ENCODE measurements at places on chromosomes 2 and 18. TPM values are rescaled to one million over a fixed set of nuclear protein-coding genes. Genes with fewer than 3 reads are reported as not detected.
A peak's percentile ranks its signal among the peaks of the same experiment; 100 is the strongest.

POTEI gene
- not detected for total RNA-seq

LRP1B gene
- total RNA-seq = 7.3 TPM

YES1 gene
- 21.0 TPM for total RNA-seq

ALKAL2 gene
- 33.1 TPM for total RNA-seq

ARL6IP6 gene
- total RNA-seq = 25.9 TPM

NCKAP5 gene
- total RNA-seq = 6.6 TPM

SOX11 gene
- not detected for total RNA-seq

LYPD6B gene
- 0.27 TPM for total RNA-seq

POMC gene
- 26.9 TPM for total RNA-seq

SPHKAP gene
- not detected for total RNA-seq

KCNG2 gene
- total RNA-seq = 0.59 TPM

PSTPIP2 gene
- total RNA-seq = 1.8 TPM

TMEM200C gene
- total RNA-seq = 1.6 TPM

ANKRD29 gene
- total RNA-seq = 10.8 TPM

RAB11FIP5 gene
- 34.8 TPM for total RNA-seq

- peak; percentile 42 for DNase-seq
Measured at GRCh38 chr2:12176623-12177454, 430.4 kb downstream of the LPIN1 start.

GRCh38 chr2:123826729-123827271, 198.3 kb upstream of the CNTNAP5 start:
- no peak for DNase-seq

GRCh38 chr2:228067309-228067708, 114.2 kb downstream of the SPHKAP start:
- no peak for DNase-seq

GRCh38 chr2:216576616-216577015, 56.6 kb upstream of the IGFBP2 start:
- no peak for DNase-seq

DNA sequence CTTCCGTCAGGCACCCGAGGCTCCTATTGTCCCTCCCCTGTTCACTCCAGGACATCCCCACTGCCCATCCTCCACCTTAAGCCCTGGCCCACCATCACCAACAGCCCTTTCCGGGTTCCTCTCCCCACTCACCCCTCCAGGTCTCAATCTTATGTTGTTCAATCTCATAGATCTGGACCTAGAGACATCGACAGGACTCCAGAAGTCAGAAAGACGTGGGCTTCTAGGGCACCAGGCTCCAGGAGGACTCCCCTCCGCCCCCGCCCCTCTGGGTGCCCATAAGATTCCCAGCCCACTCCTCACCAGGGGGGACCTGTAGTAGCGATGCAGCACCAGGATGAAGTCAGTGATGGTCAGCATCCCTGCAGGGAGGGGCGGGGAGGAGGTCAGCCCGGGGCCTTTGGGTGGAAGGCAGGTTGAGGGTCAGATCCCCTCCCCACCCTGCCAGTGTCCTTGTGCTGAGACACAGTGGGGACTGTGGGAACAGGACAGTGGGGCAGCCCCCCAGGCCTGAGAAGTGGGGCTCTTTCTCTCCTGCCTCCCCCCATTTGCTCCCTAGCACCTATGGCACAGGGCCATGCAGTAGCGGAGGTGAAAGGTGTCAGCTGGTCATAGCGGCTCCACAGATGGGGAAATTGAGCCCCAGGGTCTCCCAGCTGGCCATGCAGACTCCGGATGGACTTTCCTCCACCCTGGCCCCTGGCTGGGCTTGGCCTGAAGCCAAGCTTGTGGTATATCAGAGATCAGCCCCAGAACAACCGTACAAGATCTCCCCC, 3.7 kb downstream of the PRKAG3 start:
- DNase-seq = no peak

- DNase-seq = no peak
Measured at GRCh38 chr18:64791236-64791635, 642.3 kb upstream of the LINC00305 start.

DNA sequence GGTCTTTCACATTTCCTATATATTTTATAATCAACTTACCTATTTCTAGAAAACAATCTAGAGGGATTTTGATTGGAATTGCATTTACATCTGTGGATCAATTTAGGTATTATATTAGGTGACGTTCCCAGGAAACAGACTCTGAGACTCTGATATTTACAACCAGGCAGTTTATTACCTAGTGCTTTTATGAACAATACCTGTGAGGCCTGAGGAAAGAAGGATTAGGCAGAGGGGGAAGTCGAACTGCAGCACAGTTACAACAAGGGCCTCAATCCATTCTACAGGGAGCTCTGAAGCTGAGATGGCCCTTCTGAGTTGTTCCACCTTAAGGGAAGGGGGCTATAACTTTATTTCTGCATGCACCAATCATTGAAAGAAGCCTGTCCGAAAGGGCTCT, 206.9 kb downstream of the MYO1B start:
- no peak for DNase-seq

GRCh38 chr2:43146083-43146482, 80.3 kb downstream of the ZFP36L2 start:
- DNase-seq = no peak

- DNase-seq = no peak
Measured at GRCh38 chr18:61841706-61842105, 51.1 kb downstream of the RNF152 start.

DNA sequence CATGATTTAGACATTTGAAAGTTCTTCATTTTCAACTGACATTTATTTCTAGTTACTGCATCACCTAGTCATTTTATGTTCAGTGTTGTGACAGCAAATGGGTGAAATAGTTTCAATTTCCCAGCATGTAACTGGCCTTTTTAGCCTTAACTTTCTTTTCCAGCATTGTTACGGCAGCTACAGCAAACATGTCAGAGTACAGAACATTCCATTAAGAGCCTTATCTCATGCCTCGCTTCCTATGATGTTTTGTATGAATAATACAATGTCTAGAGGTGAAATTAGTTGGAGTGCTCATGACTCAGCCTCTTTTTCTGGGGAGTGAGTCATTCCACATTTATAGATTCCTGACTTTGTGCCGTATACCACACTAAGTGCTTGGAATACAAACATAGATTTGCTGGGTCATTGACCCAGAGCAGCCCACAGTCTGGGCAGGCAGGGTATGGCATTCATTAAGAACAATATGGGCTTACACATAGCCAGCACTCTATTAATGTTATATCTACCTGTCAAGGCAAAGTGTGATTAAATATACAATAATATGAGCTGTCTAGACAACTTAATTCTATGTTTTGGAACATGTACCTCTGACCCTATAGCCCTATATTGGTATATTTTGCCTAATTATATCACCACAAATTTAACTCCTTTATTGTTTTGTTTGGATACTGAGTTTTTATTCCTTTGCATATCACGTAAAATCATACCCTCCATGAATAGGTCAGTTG, 72.2 kb downstream of the MAP2 start:
- DNase-seq = no peak

DNA sequence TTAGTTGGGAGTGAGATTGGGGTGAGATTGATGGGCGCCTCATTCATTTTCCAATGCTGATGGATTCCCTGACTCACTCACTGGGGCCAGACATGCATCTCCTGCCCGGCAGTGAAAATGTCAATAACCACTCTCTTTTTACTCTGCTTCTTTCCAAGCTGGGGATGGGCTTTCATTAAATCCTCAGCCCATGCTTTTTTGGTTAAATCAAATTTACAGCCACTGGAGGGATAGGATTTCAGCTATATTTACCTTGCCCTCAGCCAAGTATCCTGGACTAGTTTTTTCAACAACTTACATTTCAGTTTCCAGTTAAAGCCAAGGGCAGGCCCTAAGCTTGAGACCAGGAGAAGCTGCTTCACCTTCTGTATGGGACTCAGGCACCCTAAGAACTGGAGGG, 162.8 kb downstream of the TSN start:
- DNase-seq = no peak

DNA sequence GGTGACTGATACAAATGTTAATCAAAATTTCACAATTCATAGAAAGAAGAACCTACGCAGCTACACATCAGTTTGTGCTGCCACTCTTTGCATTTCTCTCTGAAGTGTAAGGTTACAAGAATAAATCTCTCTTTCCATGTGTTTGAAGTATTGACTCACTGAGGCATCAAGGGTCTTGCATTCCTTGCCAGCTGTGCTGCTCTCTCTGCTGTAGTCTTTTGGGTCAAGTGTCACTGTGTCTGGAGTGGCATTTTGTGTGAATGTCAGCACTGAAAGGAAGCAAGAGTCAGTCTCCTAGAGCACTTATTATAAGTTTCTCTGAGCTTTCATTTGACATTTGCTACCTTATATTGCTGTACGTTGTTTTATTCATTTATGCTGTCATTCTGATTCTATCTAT, 1696.1 kb upstream of the LRRTM1 start:
- no peak for DNase-seq

- DNase-seq = no peak
Measured at GRCh38 chr2:98825404-98825803, 94.5 kb upstream of the MGAT4A start.

DNA sequence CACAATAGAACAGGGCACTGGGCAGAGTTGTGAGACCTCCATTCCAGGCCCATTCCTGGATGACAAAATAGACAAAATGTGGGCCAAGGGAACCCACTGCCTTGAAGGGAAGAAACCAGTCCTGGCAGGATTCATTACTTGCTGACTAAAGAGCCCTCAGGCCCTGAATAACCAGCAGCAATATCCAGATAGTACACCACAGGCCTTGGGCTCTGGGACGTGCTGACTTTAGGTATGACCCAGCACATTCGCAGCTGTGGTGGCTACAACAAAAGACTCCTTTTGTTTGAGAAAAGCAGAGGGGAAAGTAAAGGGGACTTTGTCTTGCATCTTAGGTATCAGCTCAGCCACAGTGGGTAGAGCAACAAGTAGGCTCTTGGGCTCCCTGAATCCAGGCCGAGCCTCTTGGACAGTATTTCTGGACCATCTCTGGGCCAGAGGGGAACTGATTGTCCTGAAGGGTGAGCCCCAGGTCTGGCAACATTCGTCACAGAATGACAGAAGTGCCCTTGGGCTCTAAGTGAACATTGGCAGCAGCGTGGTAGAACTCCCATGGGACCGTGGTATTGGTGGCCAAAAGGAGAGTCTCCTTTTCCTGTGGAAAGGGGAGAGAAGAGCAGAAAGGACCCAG, 89.9 kb upstream of the CD226 start:
- no peak for DNase-seq

- DNase-seq = no peak
Measured at GRCh38 chr2:163441603-163442002, 294.2 kb downstream of the FIGN start.

DNA sequence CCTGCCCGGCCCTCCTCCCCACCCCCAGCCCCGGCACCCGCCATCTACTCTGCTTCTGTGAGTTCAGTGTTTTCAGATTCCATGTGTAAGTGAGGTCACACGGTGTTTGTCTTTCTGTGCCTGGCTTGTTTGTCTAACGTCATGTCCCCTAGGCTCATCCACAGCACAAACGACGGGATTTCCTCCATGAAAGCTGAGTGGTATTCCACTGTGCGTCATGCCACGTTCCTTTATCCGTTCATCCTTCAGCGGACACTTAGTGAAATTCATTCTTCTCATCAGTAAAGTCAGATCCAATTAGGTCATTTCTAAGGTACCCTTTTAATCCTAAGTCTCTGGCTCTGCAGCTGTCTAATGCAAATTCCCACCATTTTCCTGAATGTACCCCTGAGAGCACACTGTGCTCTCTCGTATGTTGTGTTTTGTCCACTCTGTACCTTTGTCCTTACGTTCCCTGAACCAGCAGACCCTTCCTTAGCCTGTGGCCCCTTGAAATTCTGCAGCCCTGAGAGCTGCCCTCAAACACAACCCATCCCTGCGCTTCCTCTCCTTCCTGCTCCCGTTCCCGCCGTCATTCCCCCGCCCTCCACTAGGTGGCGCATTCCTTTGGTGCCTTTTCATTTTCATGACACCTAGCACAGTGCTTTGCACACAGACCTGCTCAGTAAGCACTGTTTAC, 44.1 kb downstream of the TRAPPC12 start:
- peak; percentile 69 for DNase-seq

DNA sequence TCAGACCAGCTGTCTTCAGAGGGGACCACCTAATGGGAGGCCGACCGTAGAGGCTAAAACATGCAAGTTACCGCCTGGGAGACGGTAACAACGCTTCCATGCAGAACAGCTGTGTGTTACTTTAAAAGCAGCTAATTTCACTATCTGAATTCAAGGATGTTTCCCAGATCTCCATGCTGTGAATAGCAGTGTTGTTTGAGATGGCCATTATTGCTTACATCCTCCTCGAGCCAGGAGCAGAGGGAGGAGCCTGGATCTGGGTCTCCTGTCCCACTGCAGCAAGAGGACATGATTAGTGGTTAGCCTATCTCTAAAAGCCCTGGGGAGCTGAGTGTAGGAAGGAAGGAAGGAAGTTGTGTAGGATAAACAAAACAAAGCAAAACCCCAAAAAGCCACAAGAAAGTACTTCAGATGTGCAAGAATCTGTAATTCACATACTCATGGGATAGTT, 50.9 kb downstream of the ACTR2 start:
- DNase-seq = no peak

DNA sequence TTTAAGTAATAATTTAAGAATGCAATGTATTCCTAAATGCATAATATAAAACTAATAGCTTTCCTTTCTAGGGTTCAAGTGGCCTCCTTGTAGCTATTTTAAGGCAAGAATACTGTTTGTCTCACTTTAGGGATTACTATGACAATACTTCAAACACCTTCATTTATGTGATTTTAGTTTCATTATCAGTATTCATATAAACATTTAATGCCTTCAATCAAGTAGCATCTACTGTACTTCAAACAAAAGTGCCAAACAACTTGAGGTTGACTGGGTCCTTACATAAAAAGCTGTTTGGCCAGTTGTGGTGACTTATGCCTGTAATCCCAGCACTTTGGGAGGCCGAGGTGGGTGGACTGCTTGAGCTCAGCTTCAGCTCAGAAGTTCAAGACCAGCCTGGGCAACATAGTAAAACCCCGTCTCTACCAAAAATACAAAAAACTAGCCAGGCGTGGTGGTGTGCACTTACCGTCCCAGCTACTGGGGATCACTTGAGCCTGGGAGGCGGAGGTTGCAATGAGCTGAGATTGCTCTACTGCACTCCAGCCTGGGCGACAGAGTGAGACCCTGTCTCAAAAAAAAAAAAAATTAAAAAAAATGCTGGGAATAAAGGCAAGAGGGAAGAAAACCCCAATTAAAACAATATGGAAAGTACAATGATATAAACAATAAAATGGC, 9.3 kb downstream of the MEX3C start:
- DNase-seq = no peak

- no peak for DNase-seq
Measured at GRCh38 chr18:48773821-48774220, 176.9 kb downstream of the SMAD7 start.

DNA sequence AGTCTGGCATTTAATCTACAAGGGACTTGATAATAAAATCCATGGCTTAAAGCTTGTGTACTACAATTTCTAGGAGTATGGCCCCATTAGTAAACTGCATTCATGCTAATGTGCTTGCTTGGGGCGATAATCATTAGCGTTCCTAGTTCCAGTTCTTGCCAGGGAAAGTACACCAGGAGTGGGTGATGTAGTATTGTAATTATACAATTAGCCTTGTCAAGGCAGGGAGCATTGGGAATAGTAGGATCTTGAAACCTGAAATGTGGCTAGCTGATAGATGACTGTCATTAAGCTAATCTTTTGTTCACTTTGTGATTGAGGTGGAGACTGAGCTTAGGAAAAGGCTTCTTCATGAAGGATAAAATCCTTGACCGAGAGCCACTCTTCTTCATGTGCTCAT, 989.2 kb downstream of the CPS1 start:
- no peak for DNase-seq

GRCh38 chr18:50080316-50080715, 114.6 kb downstream of the MYO5B start:
- DNase-seq = no peak

Measured in uterus (tissue), 4 donors.